ENCODE measurements at places on chromosomes 6 and 20. TPM values are rescaled to one million over a fixed set of nuclear protein-coding genes. Genes with fewer than 3 reads are reported as not detected.

PACRG gene
- not detected for total RNA-seq

FOXS1 gene
- total RNA-seq = 0.53 TPM

GABRR2 gene
- total RNA-seq = 0.03 TPM

NKX2-4 gene
- total RNA-seq = not detected

TMEM74B gene
- total RNA-seq = 3.8 TPM

Data from A549 treated with AZD2906 at 1 μM for 4 hours (cell line).